Lung (tissue), 17 donors: ENCODE measurements at places on chromosomes 4 and X. TPM values are rescaled to one million over a fixed set of nuclear protein-coding genes. Genes with fewer than 3 reads are reported as not detected.

DNA sequence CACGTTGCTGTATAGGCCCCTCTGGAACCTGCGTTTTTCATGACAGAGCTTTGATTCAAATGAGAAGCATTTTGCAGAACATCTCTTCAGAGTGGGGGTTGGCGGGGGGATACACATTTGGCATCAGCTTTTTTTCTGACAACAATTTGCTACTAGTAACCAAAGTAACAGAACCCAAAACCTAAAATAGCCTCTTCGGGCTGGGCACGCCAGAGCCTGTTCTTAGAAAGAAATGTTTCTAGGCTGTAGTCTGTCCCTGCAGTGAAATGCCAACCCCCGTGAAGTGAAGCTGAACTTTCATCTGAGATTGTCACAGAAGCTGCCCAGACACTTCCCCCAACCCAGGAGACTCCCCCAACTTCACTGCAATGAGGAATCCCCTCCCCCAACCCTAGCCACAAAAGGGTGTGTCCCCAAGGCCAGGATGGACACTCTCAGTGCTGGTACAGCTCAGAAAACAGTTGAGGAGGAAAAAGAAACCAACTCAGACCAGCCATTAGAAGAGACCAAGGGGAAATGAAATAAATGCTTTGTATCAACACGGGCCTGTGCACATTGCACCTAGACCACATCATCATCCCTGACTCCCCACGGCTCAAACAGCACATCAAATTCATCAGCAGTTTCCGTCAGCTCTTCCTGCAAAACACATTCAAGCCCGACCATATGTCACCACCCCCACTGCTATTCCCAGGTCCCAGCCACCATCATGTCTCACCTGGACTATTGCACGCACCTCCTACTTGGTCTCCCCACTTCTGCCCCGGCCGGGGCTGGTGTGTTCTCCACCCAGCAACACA lies 8.4 kb upstream of the MAN2B2 start:
- peaks cover 40% of the 10 kb centered on the region for H3K27me3 ChIP-seq
- no peaks in the 10 kb centered on the region for H3K36me3 ChIP-seq
- no peak overlapping the region for H3K27ac ChIP-seq
- H3K4me1 ChIP-seq = peaks cover 5% of the 10 kb centered on the region

GRCh38 chr4:1756079-1756478 lies 34.8 kb downstream of the TACC3 start:
- DNase-seq = no peak
- H3K27me3 ChIP-seq = no peaks in the 10 kb centered on the region
- H3K27ac ChIP-seq = no peak overlapping the region
- no peaks in the 10 kb centered on the region for H3K4me1 ChIP-seq
- no peaks in the 10 kb centered on the region for H3K36me3 ChIP-seq

DNA sequence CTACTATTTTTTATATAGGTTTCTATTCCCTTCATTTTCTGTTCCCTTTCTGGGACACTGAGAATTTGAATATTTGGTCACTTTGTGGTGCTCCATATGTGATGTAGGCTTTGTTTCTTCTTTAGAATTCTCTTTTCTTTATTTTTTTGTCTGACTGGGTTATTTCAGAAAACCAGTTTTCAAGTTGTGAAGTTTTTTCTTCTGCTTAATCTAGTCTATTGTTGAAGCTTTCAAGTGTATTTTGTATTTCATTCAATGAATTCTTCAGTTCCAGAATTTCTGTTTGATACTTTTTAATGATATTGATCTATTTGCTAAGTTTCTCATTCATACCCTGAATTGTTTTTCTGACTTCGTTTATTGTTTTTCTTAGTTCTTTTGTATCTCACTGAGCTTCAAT lies 96.2 kb upstream of the HAND2 start:
- H3K36me3 ChIP-seq = no peaks in the 10 kb centered on the region
- no peak overlapping the region for H3K4me3 ChIP-seq
- DNase-seq = no peak

GRCh38 chr4:29908276-29908675 lies 811.9 kb upstream of the PCDH7 start:
- no peaks in the 10 kb centered on the region for H3K27me3 ChIP-seq
- no peak overlapping the region for H3K4me3 ChIP-seq
- no peaks in the 10 kb centered on the region for H3K36me3 ChIP-seq
- no peaks in the 10 kb centered on the region for H3K4me1 ChIP-seq
- no peak overlapping the region for H3K27ac ChIP-seq

DNA sequence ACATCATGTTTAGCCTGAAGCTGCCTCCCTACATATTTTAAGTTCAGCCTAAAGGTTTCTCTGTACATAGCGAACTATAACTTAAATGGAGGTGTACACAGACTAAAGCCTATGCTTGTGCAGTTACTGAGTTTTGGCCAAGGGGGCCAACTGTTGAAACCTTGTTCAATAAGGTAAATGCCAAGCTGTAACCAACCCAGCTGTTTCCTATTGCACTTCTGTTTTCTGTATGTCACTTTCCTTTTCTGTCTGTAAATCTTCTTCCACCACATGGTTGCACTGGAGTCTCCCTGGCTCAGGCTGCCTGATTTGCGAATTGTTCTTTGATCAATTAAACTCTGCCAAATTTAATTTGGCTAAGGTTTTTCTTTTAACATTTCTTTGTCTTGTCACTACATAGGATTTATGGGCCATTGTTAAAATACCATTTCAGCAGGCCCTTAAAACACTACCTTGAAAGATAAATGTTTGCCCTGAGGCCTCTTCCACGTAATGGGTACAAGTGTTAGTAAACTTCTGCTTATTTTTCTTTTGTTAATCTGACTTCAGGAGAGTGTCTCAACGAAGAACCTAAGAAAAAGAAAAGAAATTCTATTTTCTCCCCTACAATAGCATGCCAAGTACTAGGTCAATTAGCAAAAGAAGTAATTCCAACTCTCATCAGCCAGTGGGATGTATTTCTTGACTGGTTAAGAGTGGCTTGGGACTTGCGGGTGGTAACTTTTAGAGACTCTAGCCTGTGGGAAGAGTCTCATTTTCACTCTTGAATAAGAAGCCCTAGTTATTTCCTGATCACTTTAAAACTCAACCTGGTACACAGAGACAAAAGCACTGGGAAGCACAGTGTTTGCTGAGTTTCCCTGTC lies 45.7 kb upstream of the PRSS12 start:
- H3K27me3 ChIP-seq = no peaks in the 10 kb centered on the region
- no peak overlapping the region for H3K4me3 ChIP-seq
- H3K27ac ChIP-seq = no peak overlapping the region

DNA sequence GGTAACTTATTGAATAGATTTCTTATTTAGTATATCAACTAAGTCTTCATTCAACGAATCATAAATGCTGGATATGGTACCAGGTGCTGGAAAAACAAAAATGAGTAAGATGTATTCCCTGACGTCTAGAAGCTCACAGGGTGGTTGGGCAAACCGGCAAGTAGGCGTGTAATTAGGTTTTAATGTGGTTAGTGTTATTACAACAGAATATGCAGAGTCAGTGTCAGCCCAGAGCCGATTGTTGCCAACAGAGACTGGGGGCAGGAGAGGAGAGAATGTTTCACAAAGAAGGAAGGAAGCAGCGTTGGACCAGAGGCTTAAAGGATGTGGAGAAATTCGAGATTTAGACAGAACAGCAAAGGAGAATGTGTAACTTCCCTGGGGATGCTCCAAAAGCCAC lies 111.7 kb downstream of the TENM3 start:
- H3K4me1 ChIP-seq = no peaks in the 10 kb centered on the region
- H3K4me3 ChIP-seq = no peak overlapping the region
- peak; percentile 59 for DNase-seq
- H3K27me3 ChIP-seq = peaks cover 15% of the 10 kb centered on the region
- no peaks in the 10 kb centered on the region for H3K36me3 ChIP-seq

DNA sequence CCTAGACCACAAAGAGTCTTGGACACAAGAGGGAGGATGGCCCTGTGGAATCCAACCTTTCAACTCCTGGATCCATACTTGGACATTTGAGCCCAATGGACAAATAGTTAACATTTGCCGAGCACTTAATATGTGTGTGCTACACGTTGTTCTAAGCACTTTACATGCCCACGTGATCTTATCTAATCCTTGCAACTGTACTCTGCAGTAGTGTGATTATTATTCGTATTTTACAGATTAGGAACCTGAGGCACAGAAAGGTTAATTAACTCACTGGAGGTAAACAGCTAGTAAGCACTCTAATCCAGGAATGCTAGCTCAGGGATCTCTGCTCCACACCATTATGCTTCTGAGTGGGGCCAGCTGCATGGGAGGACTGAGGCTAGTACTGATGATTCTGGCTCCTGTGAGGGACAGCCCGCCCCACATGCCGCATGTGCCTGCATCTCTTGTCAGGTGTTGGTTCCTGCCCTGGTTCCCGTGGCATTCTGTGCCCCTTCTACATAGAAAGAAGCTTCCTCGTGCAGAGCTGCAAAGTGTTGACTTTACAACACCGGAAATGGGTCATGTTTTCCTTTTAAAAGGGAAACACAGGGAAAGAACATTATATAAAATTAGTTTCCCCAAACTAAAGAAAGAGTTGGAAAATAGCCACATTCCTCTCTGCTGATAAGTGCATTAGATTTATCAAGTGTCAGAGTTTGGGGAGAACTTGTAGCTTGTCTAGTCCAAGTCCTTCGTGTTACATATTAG lies 34.8 kb downstream of the PLAC1 start:
- peaks cover 2% of the 10 kb centered on the region for H3K4me1 ChIP-seq
- no peak overlapping the region for H3K4me3 ChIP-seq
- DNase-seq = no peak
- H3K27me3 ChIP-seq = no peaks in the 10 kb centered on the region

MMAA gene
- total RNA-seq = 10.3 TPM

FAT4 gene
- total RNA-seq = 105 TPM

PPP2R2C gene
- total RNA-seq = 0.57 TPM

PAGE5 gene
- total RNA-seq = not detected
